Stimulated activated CD8-positive, alpha-beta memory T cell treated with anti-CD3 and anti-CD28 coated beads, Interleukin-12 subunit alpha, Interleukin-12 subunit beta, amount 100 ng/mL, for 1 hour (primary cell): ENCODE measurements at places on chromosomes 7 and 10.

DNA sequence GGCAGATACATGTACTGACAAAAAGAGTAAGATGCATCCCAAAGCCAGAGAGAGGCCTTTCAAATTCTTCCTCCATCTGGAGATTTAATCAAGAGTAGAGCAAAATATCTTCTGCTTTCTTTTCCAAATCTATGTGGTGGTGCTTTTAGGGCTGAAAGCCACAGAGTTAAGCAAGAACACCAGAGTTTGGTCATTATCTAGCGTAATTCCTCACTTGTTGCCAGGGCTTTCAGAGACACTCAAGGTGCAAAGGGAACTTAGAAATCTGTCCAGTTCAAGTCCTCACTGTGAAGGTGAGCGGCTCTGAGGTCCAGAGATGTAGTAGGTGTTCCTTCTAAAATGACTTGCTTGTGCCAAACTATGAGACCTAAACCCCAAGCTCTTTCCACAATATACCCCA lies 10.9 kb upstream of the NFE2L3 start:
- DNase-seq, result no peak

- DNase-seq, result no peak
Observed at GRCh38 chr7:94698275-94698674, 42.3 kb upstream of the SGCE start.

GRCh38 chr10:35707642-35708425 lies 65.7 kb upstream of the FZD8 start:
- DNase-seq, result no peak

GRCh38 chr7:81190997-81191768 lies 272.3 kb upstream of the SEMA3C start:
- DNase-seq, result no peak

GRCh38 chr10:68792115-68792514 lies 35.2 kb upstream of the STOX1 start:
- DNase-seq, result no peak

DNA sequence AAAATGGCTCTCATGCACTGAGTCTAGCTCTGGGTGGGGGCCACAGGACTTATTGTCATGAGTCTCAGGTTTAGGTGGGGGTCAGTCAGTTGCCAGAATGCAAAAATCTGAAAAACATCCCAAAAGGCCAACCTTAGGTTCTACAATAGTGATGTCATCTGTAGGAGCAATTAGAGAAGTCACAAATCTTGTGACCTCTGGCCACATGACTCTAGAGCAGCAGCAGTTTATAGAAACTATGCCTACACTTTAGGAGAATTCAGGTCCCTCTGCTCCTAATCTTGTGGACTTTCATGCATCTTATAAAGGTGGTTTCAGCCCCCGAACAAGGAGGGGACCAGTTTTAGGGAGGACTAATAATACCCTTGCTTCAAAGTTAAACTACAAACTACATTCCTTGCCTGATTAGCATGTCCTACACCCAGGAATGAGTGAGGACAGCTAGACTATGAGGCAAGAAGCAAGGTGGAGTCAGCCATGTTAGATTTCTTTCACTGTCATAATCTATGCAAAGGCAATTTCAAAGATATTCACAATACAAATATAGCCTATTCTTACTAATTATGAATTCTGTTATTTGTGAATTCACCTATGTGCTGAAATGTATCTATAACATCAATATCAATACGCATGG lies 123.5 kb upstream of the ADCY1 start:
- no peak for DNase-seq

DNA sequence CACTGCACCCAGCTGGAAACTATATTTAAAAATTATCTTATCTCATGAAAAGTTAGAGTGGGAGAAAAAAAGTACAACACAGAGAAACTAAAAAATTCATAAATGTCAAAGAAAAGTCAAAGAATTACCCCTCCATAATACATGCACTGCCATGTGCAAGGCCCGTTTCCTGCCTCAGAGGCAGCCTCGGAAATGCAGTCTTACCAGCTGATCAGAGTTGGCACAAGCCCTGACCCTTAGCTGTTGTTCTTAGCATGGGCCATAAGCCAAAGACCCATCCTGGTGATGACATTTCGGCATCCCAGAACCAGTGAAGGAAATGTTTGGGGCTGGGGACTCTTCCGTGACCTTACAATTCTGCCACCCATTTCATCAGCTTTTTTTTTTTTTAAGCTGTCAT lies 21.6 kb downstream of the RBM48 start:
- no peak for DNase-seq

- no peak for DNase-seq
Observed at GRCh38 chr7:2729893-2730716, 42.1 kb downstream of the AMZ1 start.

DNA sequence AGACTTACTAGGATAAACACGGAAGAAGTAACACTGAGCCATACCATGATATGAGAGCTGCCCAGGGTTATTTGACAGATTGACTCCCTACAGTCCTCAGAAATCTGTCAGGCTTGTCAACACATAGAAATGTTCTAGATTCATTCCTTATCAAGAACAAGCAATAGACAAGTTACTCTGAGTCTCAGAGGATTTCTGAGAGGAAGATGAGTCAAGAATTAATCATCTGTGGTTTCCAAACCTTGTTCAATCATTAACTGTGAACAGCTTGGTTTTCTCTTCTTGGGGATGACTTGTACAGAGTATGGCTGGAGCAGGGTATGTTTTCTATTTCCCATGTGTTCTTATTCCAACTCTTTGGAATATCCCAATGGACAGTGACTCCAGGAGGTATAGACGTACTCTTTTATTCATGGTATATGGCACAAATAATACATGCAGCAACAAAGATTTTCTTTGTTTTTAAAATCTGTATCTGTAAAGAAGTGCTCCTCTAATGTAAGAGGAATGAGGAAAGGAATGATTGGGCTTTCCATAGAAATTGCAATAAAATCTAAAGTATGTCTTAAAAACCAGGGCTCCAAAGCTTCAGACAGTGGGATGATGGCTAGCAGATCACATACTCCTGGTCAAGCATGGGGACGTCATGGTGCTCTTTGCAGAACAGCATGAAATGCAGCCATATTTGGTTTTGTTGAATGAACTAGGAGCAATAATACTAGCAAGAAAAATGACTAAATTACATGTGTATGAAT lies 11.9 kb upstream of the SFR1 start:
- no peak for DNase-seq

DNA sequence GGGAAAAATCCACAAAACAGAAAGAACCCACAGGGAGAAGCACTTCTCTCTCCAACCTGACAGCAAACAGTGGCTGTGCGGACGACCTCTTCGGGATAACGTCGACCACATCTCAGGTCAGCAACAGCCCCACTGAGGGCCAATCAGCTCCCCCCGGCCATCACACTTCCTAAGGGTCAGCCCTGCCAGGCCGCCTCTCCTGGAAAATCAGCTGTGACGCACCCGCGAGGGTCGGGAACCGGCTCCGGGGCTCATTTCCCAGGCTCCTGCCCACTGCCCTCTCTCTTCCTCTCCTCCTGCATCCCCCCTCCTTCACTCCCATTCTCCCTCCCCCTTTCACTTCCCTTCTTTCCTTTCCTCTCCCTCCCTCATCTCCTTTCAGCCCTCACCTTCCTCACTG lies 118.3 kb downstream of the DIP2C start:
- no peak for DNase-seq

DNA sequence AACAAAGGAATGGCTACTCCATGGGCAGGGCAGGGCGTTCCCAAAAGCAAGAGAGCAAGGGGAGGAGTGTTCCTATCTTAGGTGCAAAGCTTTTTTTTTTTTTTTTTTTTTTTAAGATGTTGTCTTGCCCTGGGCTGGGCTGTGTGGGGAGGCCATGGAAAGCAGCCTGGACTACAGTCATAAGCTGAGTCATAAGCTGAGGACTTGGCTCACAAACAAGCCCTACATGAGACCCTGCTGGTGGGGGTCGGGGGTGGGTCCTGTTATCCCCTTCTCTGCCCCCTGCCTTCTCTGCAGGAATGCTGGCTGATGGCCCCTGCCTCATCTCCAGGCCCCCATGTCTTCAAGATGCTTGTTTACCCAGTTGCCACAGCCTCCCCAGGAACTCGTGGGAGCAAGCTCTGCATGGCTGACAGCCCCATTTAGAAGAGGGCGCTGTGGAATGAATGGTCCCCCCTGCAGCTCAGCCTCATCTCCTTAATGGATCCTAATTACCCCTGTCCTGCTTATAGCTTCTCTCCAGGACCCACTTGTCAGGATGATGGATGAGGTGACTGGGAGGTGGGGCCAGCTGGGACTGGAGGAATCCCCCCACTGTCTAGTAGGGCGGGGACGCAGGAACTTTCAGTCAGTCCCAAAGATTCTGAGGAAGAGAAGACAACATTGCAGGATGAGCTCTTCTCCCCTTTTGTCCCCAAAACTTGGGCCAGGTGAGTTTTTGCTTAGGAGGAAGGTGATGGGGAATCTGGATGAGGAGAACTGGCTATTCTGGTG lies 340.8 kb upstream of the PODXL start:
- DNase-seq, result no peak

- DNase-seq, result no peak
Observed at GRCh38 chr10:70649526-70649925, 22.8 kb upstream of the ADAMTS14 start.

- no peak for DNase-seq
Observed at GRCh38 chr7:90972906-90973550, 291.2 kb upstream of the FZD1 start.

- DNase-seq, result no peak
Observed at GRCh38 chr10:43387678-43388032, 16.2 kb downstream of the FXYD4 start.

- no peak for DNase-seq
Observed at GRCh38 chr7:45580053-45580872, 6.1 kb downstream of the ADCY1 start.

DNA sequence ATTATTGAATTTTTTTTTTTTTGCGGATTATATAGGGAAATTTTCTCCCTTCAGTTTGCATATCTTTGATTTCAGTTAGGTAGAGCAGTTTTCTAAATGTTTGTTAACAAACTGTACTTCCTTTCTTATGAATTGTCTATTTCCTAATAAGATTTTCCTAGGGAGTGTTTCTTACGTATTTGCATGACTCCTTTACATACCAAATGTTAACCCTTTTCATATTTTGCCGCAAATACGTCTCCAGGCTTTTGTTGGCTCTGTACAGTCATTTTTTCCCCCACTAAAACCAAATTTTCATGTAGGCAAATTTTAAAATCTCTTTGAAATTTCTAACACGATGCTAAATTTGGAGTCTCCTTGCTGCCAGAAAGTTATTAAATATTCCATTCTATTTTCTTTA lies 1.9 kb upstream of the FRAT2 start:
- no peak for DNase-seq

DNA sequence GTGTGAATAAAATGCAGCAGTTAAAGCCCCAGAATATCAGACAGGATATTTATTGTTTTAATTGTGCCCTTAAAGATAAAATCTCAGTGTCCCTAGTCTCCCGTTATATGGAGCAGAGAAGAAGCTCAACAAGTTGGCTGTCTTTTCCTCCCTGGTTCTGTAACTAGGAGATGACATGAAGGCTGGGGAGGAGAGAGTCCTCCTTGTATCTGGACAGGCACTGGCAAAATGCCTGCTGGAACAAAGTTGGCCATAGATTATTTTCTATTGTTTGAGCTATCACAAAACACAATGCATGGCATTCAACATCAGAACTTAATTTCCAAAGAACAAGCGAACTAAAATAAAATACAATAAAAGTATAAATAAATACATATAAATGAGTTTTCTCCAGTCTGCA lies 694.9 kb upstream of the KCND2 start:
- DNase-seq, result no peak

DNA sequence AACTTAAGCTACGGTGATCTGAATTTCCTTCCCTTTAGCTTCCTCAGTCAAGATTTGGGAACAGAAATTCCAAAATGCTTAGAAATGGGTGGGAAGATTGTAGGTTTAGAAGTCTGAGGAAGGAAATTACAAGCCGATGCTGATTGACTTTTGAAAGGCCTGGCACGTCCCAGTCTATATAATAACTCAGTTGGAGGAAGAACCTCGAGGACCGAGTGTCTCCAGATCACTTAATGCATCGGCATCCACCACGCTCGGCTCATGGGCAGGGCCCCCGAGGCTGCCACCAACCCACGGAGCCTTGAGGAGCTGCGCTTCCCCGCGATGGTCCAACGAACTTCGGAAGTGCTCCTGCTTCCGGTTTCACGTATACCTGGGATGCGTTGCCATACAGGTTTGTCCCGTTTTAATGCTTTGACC lies 10.4 kb upstream of the SP8 start:
- no peak for DNase-seq

DNA sequence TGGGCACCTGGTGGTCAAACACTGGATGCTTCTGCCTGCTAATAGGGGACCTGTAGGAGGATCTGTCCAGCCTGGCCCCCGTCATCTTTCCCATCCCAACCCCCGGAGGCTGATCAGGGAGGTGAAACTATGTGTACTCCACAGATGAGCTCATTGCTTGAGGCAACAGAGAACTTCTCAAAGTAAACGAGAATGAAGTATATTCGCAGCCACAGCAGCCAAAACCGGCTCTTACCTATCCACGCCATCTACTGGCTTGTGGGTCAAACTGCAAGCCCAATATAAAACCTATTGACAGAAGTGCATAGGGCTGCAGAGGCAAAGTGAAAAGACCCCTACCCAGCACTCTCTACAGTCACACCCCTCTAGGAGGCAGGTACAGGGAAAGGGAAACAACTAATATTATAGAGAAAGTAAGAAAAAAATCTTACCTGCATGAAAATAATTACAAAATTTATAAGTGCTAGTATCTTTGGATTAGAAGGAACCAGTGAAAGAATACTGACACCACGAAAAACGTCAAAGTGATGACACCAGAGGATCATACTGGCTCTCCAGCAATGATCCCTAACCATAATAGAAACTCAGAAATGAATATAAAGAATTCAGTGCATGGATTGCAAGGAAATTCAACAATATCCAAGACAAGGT lies 973.5 kb downstream of the ANKRD7 start:
- no peak for DNase-seq

GRCh38 chr7:29612596-29612995 lies 49.0 kb downstream of the PRR15 start:
- no peak for DNase-seq

DNA sequence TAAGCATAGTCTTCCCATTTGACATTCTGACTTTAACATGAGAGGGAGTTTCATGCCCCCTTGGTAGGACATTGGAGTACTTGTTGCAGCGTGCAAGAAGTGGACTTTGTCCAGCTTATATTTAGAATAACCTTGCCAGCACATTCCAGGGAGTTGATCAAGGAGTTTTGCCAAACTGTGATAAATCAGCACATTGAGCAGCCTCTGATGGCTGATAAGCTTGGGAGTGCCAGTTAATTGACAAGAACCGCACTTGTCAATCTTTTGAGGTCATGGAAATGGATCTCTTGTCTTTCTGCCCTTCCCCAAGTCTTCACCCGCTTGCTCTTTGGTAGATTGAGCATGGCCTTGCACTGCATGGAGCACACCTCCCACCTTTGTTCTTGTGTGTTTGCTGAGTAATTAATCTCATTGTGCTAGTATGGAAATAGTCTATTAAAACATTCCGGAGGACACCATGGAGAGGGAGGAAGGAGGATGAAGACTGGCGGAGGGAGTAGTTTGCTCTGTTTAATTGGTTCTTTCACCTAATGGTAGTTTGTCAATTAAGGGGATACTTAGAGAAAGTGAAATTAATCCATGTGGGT lies 668.5 kb upstream of the GALNT17 start:
- no peak for DNase-seq
